ENCODE measurements at places on chromosomes 3 and 15.

DNA sequence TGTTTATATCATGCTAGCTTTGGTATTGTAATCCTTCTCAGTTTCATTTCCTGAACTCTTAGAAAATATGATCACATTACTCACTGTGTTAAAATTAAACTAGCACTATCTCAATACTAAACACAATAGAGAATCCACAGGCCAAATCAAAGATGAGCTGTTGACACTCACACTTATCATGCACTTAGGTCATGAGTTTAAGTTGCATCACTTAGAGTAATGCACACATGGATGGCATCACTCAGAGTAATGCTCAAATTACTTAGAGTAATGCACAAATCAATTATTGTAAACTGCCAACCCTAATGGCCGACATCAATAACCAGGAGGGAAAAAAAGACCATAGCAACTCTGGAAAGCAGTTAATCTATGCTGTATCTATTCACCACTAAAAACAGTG is 40.0 kb upstream of the MCF2L2 start:
- peak; percentile 31 for DNase-seq

DNA sequence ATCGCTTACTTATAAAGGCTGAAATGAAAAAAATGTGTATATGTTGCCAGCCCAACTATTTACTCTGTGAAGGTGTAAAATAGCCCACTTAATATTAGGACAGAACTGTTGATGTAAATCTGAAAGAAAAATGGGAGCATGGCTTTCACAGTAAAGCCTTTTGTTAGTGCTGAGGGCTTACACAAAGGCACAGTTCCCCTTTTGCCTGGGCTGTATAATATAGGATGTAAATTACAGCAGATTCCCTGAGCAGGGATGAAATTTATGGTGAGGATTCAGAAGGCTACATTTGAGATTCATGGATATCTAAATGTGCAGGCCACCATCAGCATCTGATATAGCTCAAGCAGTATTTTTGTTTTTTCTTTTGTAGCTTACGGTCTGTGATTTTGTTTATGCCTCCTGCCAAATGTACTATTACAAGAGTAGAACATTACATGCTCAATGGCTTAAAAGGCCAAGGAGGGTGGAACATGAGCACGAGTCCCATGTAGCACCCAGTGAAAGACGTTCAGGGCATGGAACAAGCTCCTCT is 109.1 kb upstream of the ATP10A start:
- no peak for DNase-seq

DNA sequence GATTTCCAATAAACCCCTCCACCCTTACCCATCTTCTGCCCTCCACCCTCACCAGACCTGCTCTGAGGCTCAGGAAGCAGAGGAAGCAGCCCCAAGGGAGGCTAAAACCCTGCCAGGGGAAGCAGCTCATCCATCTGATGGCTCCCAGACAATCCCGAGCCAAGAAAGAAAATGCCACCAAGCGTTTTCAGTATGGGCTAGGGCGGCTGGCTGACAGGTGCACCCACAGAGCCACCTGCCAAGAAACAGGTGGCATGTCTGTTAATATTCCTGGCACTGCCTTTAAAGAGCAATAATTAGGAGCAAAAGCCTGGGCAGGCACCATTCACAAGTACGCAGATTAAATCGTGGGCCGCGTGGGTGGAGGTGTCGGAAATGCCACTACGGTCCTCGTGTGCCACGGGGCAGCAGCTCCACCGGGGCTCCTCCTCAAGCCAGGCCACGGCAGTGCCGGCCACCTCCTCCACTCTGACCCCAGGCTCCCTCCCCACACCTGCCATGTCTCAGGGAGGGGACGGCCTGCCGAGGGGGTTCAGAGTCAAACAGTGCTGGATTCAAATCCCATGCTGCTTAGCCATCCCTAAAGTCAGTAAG is 23.9 kb upstream of the GRIP2 start:
- no peak for DNase-seq

DNA sequence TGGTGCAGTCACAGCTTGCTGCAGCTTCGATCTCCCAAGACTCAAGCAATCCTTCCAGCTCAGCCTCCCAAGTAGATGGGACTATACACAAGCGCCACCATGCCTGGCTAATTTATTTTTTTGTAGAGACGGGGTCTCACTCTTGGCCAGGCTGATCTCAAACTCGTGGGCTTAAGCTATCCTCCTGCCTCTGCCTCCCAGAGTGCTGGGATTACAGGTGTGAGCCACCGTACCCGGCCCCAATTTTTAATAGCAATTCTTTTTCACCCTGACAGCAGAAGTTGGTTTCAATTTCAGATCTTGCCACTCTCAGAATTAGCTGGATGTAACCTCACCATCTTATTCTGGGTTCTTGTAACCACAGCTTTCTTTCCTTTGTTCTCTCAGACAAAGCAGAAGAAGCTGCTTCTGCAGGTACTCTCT is 64.8 kb downstream of the TRIM71 start:
- DNase-seq, result no peak

DNA sequence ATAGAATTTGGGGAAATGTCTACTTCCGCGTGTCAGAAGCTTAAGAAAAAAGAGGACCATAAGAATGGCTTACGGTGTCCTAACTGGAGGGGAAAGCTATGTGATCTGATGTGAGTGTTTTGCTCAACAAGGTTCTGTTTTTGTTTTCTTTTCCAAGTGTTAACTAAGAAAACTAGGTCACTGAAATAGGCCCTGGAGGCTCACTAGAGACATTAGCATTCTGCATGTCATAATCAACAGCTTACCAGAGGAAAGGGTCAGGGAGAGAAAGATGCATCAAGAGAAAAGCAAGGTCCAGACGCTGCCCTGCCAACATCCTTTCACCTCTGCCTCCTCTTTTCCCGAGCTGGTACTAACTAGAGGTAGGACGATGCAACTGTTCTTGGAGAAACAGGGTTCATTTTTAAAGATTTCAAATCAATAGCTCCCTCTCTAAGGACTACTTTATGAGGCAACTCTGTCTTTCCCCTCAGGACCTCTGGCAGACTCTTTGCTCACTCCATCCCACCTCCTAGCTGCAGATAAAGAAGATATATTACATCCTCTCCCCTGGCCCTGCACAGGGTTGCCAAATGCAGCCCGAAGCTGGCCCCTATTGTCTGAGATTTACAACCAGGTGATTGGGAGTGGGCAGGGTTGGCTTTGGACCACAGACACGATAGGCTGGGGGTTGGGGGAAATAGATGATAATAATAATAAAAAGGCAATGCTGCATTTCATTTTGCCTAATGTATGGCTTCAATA is 209.9 kb upstream of the SLC2A2 start:
- peak; percentile 56 for DNase-seq

- DNase-seq, result no peak
Measured at GRCh38 chr3:112974894-112975293, at the start of gene CD200R1. TSS of gene CD200R1 (minus strand) at chr3:112975103. CDS start at chr3:112974857, 246 bp downstream.

DNA sequence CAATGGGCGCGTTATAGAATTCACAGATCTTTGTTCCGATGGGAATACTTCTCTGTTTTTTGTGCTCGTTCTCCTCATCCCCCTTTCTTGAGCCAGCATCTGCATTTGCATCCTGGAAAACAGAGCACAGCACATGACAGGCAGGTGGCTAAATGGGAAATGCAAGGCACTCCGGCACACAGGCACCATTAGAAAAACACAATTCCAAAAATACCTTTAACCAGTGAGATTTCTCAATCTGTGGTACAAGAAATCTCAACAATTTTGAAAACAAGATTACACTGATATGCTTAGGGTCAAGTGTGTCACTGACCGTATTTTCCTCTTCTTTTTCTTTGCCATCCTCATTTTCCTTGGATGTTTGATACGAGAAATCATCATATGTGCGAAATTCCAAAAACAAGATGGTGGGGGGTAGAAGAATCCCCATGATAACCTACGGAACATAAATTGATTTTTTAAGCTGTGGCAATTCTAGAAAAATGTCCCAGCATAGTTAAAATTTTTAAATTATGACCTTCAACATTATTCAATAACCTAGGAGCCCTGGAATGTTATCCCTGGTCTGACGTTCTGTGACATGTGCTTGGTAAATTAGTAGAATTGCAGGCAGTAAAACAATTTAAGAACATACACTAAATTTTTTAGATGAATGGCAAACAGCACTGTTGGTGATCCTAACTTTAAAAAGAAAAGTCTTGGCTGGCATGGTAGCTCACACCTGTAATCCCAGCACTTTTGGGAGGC is 46.5 kb upstream of the MTMR10 start:
- peak; percentile 46 for DNase-seq

GRCh38 chr3:13281507-13282357 is 138.4 kb downstream of the NUP210 start:
- DNase-seq, result no peak

- DNase-seq, result no peak
Measured at GRCh38 chr3:126914226-126914625, 68.7 kb upstream of the PLXNA1 start.

GRCh38 chr3:67995206-67995605 is 340.8 kb upstream of the SUCLG2 start:
- no peak for DNase-seq

GRCh38 chr3:160106905-160107861 is 118.0 kb upstream of the C3orf80 start:
- no peak for DNase-seq

GRCh38 chr3:40669176-40669575 is 144.4 kb downstream of the ZNF621 start:
- DNase-seq, result no peak

GRCh38 chr3:193016437-193016901 is 98.8 kb upstream of the MB21D2 start:
- peak; percentile 41 for DNase-seq

- DNase-seq, result no peak
Measured at GRCh38 chr3:57890874-57891273, 117.3 kb upstream of the FLNB start.

DNA sequence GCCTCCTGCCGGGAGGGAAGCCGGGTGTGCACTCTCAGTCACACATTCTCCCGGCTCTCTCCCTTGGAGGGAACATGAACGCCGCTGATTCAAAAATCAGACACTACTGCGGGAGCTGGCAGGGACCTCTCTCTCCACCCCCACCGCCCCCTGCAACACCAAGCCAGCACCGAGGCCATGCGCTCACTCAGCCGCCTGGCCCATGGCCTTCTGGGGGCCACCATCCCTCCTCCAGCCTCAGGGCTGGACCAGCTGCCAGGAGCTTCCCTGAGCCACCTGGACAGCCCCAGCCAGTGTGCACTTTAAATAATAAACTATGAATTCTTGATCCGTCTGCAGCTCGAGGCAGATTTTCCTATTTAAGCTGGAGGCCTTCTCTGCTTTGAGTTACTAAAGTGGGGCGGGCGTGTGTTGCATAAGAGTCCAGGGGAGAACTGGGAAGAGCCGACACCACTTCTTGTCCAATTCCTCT is 30.6 kb downstream of the ADAMTS17 start:
- DNase-seq, result no peak

DNA sequence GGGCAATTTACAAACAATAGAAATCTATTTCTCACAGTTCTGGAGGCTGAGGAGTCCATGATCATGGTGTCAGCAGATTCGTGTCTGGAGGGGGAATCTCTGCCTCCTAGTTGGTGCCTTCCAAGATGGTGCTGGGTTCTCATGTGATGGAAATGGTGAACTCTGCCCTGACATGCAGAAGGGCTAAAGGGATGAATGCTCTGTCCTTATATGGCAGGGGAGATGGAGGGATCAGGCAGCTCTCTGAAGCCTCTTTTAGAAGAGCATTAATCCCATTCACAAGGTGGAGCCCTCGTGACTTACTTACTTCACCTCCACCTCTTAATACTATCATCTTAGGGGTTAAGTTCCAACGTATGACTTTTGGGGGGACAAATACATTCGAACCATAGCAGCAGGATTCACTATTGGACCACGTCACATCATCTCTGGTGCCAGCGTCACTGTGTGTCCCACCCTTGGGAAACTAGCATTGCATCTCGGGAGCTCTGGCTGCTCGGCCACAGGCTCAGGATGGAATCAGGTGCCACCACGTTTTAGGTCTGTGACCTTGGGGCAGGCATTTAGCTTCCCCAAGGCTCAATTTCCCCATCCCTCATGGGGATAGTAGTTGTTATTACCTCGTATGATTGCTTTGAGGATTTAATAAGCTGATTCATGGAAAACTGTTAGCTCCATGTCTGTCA is 53.0 kb downstream of the SV2B start:
- DNase-seq, result no peak

- DNase-seq, result no peak
Measured at GRCh38 chr15:70557521-70558258, 205.7 kb downstream of the UACA start.

DNA sequence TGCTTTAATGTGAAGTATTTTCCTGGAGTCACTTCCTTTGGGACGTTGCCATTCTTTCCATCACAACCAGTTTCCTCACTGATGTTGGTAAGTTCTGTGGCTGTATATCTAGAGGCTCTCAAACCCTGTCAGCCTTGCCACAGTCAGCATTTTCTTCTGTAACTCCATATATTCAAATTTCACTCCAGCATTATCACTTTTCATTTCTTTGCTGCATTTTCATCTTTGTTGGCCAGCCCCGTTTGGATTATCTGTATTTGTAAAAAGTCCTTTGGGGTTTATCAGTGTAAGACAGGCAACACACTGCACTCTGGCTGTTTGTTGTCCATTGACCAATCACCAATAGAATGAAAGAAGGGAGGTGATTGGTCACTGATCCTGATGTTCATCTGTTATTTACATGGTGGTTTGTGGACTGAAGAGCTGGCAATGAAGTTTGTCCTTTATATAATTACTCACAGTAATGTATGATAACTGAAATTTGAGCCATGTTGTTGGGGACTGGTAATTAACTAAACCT is 20.3 kb downstream of the GMPS start:
- peak; percentile 53 for DNase-seq

DNA sequence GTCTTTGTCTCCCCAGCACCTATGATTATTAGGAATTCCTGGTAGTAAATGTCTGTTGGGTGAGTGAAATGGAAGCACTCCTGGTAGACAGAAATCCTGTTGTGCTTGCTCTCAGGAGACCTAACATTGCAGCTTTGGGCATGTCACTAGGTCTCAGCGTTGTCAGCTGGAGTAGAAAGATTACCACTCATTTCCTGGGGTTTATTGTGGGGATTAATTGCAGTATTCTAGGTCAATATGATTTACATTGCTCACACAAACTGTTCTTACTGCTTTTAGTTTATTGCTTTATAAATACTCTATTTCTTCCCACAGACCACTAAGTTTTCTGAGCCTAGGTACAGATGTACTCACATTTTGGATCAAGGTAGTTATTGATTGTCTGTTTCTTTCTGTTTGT is 5.1 kb downstream of the TSEN2 start:
- peak; percentile 24 for DNase-seq

DNA sequence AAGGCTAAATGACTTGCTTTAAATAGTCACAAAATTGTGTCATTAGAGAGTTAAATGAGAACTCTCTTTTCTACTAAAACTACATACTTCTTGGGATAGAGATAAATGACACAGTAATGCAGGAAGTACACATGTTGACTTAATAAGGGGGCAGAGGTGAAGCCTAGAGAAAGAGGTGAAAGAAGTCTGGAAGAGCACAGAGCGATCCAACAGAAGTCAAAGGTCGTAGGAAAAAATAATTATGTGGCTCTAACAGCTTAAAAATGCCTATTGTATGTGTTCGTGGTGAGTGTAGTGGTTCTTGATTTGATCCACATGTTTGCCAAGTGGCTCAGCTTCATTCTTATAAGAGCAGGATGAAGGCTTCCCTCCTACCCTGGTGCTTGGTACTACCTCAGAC is 61.7 kb downstream of the TMEM212 start:
- DNase-seq, result no peak

Measured in amniotic epithelial cell (primary cell).